ENCODE measurements at places on chromosomes 11 and 22. TPM values are rescaled to one million over a fixed set of nuclear protein-coding genes. Genes with fewer than 3 reads are reported as not detected.

Gene NEU3
- 8.2 TPM for total RNA-seq

Gene MS4A6E
- total RNA-seq: not detected

Gene NRGN
- not detected for total RNA-seq

Gene OR51B2
- total RNA-seq: not detected

Gene RAB3IL1
- 14.0 TPM for total RNA-seq

Gene MYOD1
- total RNA-seq: not detected

Gene GRIA4
- total RNA-seq: 4.2 TPM

Gene C11orf21
- not detected for total RNA-seq
